ENCODE measurements at places on chromosomes 16 and 17.

DNA sequence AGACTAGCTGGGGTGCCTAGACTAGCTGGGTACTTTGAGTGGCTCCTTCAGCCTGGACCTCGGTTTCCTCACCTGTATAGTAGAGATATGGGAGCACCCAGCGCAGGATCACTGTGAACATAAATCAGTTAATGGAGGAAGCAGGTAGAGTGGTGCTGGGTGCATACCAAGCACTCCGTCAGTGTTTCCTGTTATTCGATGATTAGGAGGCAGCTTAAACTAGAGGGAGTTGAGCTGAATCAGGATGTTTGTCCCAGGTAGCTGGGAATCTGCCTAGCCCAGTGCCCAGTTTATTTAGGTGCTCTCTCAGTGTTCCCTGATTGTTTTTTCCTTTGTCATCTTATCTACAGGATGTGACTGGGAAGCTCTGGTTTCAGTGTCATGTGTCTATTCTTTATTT lies 8.4 kb upstream of the TMEM235 start:
- no peak overlapping the region for H3K27ac ChIP-seq
- H3K4me1 ChIP-seq, result peaks cover 5% of the 10 kb centered on the region
- peaks cover 6% of the 10 kb centered on the region for H3K27me3 ChIP-seq
- DNase-seq, result no peak
- H3K36me3 ChIP-seq, result no peaks in the 10 kb centered on the region

- H3K4me3 ChIP-seq, result no peak overlapping the region
- H3K36me3 ChIP-seq, result no peaks in the 10 kb centered on the region
- DNase-seq, result peak; percentile 37
- H3K27me3 ChIP-seq, result no peaks in the 10 kb centered on the region
- no peak overlapping the region for H3K27ac ChIP-seq
- no peaks in the 10 kb centered on the region for H3K4me1 ChIP-seq
These were observed 318.9 kb downstream of the MAP2K6 start for GRCh38 chr17:69733171-69734012.

GRCh38 chr16:57147381-57148221 lies 38.2 kb downstream of the PSME3IP1 start:
- no peaks in the 10 kb centered on the region for H3K36me3 ChIP-seq
- DNase-seq, result no peak
- no peaks in the 10 kb centered on the region for H3K4me1 ChIP-seq
- no peak overlapping the region for H3K27ac ChIP-seq
- H3K4me3 ChIP-seq, result no peak overlapping the region

DNA sequence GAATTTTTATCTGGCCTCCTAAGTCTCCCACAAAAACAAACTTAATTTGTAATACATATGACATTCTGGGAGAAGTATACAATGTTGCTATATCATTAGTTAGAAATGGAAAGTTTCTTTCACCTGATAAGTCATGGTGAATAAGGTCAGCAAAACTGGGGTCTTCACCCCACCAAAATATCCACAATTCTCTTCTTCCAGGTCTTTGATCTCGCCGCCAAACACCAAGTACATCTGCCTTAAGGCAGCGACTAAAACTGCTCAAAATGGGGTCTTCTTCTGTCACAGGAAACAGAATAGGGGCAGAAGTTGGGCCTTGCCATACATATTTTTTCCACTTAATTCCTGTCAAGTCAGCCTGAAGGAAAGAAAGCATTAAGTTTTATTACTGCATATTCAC lies 2.1 kb downstream of the MED13 start:
- H3K27ac ChIP-seq, result no peak overlapping the region
- DNase-seq, result no peak
- H3K27me3 ChIP-seq, result no peaks in the 10 kb centered on the region
- H3K36me3 ChIP-seq, result peaks cover 18% of the 10 kb centered on the region
- peak overlapping the region; percentile 96 for H3K4me3 ChIP-seq

GRCh38 chr17:76686538-76687297 lies 24.0 kb downstream of the MXRA7 start:
- H3K36me3 ChIP-seq, result no peaks in the 10 kb centered on the region
- DNase-seq, result no peak
- H3K4me3 ChIP-seq, result no peak overlapping the region

- no peaks in the 10 kb centered on the region for H3K4me1 ChIP-seq
- no peaks in the 10 kb centered on the region for H3K27me3 ChIP-seq
- H3K27ac ChIP-seq, result no peak overlapping the region
- DNase-seq, result no peak
These were observed 60.9 kb upstream of the ZNF469 start for GRCh38 chr16:88321635-88322499.
